GM19239 (cell line): ENCODE measurements at places on chromosomes 12 and 14.

- DNase-seq: no peak
Measured at GRCh38 chr12:76259106-76259505, 89.1 kb downstream of the BBS10 start.

DNA sequence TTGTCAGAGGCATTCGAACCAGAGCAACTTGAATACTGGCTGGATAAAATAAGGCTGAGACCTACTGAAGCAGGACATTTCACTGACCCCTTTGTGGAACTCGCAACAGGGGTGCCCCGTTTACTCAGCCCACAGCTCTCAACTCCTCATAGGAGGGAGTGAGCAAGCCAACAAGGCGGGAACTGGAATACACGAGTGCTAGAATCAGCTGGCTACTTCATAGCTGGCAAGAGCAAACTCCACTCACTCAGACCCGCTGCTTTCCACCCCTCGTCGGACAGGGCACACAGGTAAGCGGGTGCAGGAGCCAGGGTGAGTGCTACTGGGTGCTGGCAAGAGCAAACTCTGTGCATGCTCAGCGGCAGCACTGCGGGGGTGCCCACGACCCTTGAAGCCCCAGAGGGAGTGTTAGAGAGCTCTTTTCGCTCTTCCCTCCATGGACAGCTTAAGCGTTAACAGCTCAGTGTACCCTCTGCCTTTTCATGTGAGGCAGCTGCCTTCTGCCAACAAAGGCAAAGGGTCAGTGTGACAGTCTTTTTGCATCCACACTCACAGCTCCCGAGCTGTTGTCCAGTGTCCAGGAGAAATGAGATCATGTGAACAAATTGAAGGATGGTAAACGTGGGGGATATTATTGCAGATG lies 15.7 kb downstream of the CAPZA3 start:
- DNase-seq: no peak

GRCh38 chr12:63985945-63986344 lies 141.4 kb downstream of the SRGAP1 start:
- no peak for DNase-seq

DNA sequence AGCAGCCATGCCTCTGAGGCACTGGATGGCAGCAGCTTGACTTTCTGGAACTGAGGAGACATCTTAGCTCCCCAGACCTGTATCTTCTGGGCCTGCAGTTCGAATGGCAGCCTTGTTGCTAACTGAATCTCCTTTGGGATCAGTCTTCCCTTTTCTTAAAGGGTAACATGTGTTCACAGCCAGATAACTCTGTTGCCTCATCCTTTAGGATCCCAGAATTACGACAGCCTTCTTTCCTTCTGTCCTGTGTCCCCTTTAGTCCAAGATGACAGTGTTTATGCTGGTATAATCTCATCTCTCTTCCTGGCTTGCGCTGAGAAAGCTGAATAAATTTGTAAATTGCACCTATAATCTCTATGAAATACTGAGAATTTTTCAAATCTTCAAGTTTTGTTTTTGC lies 9.1 kb upstream of the ERC1 start:
- no peak for DNase-seq

DNA sequence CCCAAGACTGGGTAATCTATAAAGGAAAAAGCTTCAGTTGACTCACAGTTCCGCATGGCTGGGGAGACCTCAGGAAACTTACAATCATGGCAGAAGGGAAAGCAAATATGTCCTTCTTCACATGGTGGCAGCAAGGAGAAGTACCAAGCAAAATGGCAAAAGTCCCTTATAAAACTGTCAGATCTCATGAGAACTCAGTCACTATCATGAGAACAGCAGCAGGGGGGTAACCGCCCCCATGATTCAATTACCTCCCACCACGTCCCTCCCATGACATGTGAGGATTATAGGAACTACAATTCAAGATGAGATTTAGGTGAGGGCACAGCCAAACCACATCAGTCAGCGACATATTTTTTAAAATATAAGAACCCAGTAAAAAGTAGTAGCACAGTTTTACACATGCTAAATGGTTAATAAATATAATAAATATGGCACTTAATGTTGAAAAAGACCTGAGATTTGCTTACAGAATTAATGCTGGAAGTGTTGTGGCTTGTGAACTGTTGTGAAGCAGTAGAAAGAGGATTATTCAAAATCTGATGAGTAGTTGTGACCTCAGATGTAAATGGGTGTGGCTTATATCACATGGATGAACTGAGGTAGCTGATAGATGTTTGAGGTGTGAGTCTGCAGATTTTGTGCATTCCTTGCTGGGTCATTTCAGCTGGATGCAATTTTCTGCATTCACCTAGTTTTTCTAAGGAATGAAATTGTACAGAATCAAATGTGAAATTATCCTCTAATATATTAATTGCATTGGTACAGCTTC lies 46.9 kb upstream of the CHPT1 start:
- no peak for DNase-seq

- no peak for DNase-seq
Measured at GRCh38 chr12:1750300-1750699, 59.4 kb downstream of the ADIPOR2 start.

- no peak for DNase-seq
Measured at GRCh38 chr12:131530422-131530821, 180.5 kb upstream of the SFSWAP start.

DNA sequence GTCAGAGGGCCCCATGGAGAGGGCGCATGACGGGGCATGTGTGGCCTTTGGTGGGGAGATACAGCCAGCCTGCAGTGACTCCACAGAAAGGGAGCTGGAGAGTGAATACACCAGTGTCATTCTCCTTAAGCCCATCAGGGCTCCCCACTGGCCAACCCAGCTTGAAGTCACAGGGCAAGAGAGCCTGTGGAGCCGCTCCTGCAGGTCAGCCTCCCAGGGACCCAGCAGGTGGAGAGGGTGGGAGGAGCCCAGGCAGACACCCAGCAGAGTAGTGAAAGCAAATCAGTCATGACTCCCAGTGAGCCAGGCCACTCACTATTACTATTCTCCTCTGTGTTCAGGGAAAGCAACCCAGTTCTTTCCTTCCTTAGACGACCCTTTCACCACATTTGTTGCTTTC lies 110.0 kb upstream of the CPM start:
- no peak for DNase-seq

DNA sequence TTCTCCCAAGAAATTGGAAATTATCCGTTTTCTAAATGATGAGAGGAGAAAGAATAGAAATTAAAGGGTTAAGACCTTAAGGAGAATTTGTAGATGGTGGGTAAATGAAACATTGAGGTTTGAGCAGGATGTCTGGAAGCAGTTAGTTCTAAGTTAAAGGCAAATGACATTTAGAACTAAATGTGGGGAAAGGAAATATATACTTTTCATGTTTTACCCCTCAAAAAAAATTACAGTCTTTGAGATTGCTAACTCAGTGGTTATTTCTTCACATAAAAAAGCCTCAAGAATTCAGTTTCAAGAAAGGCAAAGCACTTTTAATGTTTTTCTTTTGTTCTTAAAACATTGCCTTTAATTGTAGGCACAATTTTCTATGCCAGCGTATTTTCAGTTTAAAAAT lies 114.0 kb downstream of the PLEKHA5 start:
- no peak for DNase-seq

DNA sequence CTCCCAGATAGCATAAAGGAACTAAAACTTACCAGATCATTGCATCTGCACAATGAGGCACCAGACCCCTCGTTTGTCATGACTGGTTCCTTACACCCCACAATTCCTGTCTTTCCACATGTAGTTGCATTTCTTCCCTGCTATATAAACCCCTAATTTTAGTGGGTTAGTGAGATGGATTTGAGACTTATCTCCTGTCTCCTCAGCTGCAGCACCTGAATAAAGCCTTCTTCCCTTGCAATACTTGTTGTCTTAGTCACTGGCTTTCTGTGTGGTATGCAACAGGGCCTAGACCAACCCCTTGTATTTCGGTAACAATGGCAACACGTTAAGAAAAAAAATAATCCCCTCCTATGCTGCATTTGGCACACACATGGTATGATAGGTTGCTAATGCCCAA lies 13.0 kb downstream of the NUP37 start:
- DNase-seq: no peak

- no peak for DNase-seq
Measured at GRCh38 chr12:76241371-76241770, 106.8 kb downstream of the BBS10 start.

- DNase-seq: peak; percentile 76
Measured at GRCh38 chr12:2583091-2583497, 211.7 kb upstream of the FKBP4 start.

- no peak for DNase-seq
Measured at GRCh38 chr12:106022568-106023012, 116.2 kb downstream of the NUAK1 start.

DNA sequence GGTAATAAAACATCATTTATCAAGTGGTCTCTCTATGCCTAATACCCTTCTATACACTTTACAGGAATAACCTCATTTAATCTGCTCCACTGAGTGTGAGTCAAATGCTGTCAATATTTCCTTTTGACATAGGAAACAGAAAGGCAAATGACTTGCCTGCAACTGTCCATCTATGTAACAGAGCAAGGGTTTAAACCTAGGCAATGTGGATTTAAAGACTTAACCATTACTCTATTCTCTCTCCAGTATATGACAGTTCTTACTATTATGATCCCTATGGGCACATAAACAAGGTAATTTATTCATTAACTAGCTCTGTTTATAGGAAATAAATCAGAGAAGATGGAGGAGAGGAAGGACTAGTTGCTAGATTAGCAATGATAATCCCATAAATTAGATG lies 70.6 kb downstream of the FSCB start:
- no peak for DNase-seq

DNA sequence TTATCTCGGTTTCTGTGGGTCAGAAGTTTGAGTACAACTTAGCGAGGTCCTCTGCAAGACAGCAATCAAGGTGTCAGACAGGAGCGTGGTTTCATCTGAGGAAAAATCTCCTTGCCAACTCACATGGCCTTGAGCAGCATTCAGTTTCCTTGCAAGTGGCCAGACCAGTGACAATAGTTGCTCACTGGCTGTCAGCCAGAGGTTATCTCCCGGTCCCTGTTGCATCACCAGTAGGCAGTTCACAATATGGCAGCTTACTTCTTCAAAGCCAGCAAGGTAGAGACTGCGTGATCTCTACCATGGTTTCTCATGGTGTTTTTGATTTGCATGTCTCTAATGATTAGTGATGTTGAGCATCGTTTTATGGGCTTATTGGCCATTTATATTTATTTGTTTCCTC lies 143.8 kb upstream of the DAAM1 start:
- DNase-seq: no peak

DNA sequence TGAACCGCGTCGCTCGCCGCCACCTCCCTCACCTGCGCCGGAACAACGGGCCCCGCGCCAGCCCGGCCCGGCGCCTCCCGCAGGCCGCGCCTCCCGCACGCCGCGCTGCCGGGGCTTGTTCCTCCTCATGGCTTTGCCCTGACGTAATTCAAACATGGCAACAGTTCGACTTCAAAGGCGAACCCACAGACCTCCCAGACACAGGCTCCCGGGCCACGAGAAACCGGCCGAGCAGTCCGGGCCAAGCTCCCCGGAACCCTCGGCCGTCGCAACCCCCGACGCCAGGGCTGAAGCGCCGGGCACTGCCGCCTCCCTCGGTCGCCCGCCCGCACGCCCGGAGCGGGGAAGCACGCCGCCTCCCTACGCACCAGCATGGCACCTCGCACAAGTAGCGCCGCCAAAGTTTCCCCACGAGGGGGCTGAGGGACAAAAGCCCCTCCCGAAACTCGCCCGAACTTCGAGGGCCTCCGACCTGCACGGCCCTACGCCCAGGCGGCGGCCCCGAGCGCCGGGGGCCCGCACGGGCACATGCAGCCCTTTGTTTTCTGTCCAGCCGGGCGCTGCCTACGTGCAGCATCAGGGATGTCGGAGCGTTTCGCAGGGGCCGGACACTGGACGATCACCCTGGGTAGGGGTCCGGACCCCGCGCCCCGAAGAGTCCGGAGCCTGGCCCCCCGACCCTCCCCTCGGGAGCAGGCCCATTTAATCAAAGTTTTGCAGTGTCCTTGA lies 1.7 kb downstream of the SINHCAF start:
- no peak for DNase-seq
